ENCODE measurements at places on chromosomes 5 and 9.

GRCh38 chr5:38672059-38672788 lies 115.8 kb upstream of the LIFR start:
- DNase-seq, result peak; percentile 47

GRCh38 chr9:121824651-121825030 lies 173.2 kb downstream of the DAB2IP start:
- DNase-seq, result no peak

GRCh38 chr9:107948601-107949000 lies 459.0 kb upstream of the KLF4 start:
- DNase-seq, result no peak

DNA sequence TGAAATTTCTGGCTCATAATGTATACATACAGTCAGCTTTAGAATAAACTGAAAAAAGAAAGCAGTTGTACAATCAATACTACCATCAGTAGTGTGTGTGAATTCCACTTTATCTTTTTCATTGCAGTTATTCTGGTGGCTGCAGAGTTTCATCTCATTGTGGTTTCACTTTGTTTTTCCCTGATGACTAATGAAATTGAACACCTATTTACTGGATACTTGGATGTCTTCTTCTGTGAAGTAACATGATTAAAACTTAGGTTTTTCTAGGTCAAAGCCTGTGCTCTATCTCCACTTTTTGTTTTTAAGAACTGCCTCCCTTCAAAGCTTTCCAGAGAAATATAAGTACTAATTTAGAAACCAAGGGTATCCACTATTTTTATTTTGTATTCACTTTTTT lies 174.3 kb downstream of the TRPM3 start:
- DNase-seq, result peak; percentile 17

DNA sequence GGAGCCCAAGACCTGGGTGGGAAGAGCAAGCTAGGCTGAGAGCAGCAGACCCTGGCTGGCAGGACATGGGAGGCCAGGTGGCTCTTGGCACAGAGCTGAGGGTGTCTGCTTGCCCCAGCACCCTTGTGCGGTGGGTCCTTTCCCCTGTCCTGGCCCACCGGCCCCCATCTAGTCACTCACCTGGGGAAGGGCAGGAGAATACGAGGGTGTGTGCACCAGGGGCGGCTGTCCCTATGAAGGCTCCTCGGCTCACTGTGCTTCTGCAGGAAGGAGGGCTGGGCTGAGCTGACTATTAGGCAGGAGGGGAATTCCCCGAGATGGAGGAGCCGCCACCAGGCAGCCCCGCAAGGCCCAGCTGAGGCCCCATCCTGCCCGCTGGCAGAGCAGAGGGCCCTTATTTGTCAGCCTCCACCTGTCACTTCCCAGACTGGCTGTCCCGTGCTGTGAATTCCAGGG lies 6.1 kb upstream of the TNIP1 start:
- peak; percentile 59 for DNase-seq

- no peak for DNase-seq
Observed at GRCh38 chr5:142106061-142106460, 2.5 kb upstream of the NDFIP1 start.

DNA sequence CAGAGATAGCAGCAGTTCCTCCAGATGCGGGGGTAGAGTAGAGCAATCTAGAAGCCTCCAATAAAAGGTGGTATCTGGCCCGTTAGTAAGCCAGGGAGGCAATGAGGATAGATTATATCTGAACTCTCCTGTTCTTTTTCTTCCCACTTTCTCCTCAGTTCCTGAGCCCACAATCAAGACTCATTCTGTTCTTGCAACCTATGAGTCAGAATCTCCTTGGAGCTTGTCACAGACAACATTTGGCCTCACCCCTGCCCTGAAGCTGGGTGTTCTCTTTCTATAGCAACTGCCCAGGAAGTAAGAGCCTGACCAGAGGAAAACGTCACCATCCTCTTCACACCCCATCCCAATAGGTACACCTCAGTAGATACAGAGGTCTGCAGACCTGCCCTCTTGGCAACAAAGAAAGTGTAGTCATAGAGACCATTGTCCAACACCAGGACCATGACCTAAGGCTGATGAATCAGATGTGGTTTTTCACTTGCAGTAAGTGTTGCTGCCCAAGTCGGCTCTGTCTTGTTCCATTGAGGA lies 76.3 kb upstream of the PCA3 start:
- peak; percentile 62 for DNase-seq

GRCh38 chr5:171770153-171770552 lies 15.5 kb upstream of the SMIM23 start:
- DNase-seq, result no peak

DNA sequence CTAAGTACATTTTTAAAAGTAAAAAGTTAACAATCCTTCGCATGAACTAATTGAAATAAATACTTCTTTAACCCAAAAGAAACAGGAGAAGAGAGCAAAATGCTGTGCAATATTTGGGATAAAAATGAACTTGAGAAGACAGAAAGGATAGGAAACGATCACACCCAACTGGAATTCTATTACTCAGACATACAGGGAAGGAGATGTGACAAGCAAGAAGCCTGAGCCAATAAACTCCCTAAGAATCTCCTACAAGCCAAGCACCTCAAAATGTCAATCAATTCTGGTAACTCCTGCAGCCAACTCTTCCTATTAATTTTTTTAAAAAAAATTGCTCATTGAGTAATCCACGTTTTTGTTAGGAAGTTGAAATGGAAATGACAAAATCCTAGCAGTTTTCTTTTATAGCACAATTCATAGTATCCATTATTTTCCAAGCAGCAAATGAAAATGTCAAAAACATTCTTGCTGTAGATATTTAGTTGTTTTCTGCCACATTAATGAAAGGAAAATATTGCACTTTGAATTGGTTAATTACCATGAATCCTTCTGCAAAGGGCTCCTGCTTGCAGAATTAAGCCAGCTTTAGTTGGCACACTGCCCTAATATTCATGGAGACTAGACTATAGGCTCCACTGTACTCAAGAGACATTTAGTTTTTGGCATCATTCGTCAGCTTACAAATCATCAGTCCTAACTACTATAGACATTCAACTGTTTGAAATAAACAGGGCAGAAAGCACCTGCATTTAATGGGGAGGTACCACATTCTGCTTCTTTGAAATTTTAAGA lies 89.0 kb downstream of the RFX3 start:
- peak; percentile 68 for DNase-seq

DNA sequence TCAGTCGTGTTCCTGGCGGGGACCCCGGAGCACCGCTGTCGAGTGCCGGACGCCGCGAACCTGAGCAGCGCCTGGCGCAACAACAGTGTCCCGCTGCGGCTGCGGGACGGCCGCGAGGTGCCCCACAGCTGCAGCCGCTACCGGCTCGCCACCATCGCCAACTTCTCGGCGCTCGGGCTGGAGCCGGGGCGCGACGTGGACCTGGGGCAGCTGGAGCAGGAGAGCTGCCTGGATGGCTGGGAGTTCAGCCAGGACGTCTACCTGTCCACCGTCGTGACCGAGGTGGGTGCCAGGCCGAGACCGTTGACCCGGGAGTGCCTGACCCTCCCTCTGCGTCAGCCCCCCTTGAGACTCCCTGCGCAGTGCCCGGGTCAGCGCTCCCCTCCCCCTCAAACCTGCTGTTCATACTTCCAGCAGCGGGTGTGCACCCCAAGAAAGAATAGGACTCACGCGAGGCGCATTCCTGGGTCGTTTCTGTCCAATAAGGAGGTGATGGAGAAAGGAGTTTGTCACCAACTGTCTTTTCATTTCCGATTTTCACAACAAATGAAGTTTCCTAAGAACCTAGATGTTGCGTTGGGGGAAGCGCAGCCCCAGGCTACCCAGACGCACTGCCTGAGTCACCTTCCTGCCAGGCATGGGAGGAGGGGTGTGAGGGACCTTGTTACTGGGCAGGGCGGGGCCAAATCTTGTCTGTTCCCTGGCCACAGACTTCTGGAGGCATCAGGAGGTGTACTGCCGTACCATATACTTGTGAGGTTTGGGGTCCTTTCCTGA lies 722 bp downstream of the SLC22A4 start:
- DNase-seq, result peak; percentile 91

- DNase-seq, result peak; percentile 19
Observed at GRCh38 chr9:35415402-35416097, 74.4 kb upstream of the RUSC2 start.

DNA sequence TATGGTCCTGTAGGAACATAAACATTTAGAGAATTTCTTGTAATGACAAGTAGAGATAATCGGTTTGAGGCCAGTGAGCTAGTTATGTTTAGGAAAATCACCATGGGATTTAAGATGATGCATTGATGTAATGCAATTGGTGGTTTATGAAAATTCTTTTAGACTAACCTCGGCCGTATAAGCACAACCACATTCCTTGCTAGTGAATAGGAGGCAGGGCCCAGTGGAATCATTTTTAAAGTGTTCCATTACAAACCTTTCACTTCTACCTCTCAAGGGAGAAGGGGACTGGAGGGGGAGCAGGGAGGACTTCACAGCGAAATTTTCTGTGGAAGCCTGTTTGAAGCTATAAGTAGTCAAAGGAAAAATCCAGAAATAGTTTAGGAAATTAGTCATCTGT lies 71.8 kb upstream of the NFIL3 start:
- DNase-seq, result peak; percentile 62

DNA sequence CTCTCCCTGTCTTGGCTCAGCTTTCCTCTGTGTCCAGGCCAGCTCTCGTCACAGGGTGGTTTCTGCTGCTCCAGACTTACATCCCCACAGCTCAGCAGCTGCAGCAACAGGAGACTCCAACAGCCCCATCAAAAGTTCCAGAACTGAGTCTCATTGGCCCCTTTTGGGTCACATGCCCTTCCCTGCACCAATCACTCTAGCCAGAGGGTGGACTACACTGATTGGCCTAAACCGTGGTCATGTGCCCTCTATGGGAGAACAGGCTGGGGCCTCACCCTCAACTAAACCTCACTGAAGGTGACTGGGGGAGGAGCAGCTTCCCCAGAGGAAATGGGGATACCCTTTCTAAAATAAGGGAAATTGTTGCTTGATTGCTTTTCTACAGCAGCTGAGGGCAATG lies 44.4 kb upstream of the CPLX2 start:
- DNase-seq, result no peak

DNA sequence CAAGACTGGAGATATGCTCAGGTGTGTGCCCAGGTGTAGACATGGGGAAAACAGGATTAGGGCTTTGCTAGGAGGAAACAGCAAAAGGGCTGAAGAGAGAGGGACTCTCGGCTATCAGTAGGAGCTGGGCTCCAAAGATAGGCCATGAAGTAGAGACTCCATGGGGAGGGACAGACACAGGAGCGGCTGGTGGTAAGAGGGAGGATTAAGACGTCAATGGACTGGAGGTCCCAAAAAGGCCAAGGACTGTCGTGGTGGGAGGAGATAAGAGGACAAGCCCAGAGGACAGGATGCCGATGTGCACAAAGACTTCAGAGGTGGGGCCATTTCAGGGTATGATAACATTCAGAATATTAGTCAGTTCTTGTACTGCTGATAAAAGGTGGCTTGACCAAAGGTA lies 93.1 kb downstream of the SAXO1 start:
- DNase-seq, result no peak

All from epithelial cell of esophagus (primary cell).